Activated CD4-positive, alpha-beta T cell treated with anti-CD3 and anti-CD28 coated beads, Interleukin-10, Interleukin-2, amounts not matched to agents 100 ng/mL and 50 ng/mL, durations not matched to agents 16 hours and 8 hours (primary cell): ENCODE measurements at places on chromosomes 6 and 20.

DNA sequence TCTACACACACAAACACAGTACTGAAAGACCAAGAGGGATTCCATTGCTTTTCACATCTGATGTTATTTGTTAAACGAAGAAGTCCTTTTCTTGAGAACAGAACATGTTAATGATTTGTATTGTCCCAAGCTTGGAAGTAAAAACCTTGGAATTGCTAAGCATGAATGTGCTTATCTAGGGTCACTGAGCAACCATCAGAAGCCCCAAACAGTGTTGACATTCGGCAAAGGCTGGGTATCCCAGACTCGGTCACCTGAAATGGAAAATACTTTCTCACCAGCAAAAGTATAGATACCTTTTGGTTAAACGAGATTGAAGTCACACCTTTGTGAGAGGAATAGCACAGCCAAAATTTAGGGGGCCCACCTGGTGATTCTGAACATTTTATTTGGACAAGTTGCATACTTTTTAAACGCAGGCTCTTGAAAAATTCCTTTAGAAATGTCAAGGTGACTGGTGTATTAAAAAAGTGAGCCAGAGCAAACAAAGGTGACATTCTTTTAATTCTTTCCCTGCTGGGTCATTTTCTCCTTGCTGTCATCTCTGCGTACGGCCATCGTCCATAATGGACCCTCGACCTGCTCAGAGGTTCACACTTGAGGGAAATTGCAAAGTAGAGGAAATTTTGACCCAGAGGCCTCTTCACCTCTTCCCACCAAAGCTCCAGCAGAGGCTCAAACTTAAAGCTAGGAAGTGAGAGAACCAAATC, 95.8 kb upstream of the FOXA2 start:
- no peak for DNase-seq

GRCh38 chr6:110053395-110054240, 75.5 kb downstream of the GPR6 start:
- DNase-seq = peak; percentile 21

DNA sequence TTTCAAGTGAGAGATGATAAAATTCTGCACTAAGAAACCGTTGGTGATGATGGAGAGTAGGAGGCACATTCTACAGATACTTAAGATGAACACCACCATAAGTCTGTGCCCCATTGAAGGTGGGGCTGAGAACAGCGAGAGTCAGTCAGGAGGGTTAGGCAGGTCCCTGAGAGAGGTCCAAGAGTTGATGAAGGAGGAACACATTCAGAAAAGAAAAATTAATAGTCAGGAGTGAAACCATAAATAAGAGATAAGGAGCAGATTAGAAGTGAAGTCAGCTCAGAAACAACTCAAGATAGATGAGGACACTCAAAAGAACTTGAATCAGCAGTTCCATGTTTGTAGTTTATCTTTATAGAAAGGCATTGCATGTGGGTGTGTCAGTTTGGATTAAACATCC, 727.2 kb upstream of the MARCKS start:
- DNase-seq = no peak

DNA sequence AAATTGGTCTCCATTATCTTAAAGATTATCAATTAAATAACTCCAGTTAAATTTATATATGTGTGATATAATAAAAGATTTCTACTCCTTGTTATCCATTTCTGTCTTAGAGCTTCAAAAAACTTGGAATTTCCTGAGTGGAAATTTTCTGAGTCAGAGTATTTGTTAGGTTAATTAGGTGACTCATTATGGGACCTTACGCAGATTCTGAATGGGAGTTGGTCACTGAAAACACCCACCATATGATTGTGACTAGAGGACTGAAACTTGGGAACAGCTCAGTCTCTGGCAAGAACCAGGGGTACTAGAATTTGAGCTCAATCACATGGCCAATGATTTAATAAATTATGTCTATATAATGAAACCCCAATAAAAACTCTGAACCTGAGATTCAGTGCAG, 125.4 kb upstream of the HMGCLL1 start:
- DNase-seq = peak; percentile 1

DNA sequence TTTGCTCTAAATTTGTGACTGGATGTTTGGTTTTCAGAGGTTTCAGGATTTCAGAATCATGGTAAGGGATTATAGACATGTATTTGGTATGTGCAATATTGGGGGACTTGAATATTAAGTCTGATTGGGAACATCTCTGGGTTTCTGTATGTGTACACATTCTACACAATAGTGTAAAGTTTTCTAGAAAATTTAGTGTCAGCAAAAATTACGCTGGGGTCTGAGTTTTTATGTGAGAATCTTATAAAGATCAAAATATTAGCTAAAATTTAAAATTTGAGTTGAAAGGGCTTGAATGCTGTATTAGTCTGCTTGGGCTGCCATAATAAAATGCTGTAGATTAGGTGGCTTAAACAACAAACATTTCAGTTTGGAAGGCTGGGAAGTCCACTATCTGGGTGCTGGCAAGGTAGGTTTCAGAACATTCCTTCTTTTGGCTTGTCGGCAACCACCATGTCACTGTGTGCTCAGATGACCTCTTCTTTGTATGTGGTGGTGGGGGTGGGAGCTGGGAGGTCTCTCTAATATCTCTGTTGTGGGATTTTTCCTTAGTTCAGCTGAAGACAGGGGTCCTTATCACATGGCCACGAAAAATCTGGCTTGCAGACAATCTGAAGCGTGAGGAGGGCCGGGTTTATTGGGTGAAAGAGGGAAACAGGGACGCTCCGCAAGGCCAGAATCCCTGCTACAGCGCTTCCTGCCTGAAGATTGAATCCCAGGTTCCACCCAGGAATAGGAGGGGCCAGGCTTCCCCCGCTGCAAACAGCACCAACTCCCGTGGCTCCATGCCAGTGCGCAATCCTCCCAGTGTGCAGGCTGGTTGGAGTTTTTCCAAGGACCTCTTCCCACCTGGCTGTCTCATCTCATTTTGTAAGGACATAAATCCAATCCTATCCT, 299.7 kb downstream of the PLCB1 start:
- no peak for DNase-seq

GRCh38 chr6:34391473-34391785, 1.0 kb downstream of the NUDT3 start:
- no peak for DNase-seq

DNA sequence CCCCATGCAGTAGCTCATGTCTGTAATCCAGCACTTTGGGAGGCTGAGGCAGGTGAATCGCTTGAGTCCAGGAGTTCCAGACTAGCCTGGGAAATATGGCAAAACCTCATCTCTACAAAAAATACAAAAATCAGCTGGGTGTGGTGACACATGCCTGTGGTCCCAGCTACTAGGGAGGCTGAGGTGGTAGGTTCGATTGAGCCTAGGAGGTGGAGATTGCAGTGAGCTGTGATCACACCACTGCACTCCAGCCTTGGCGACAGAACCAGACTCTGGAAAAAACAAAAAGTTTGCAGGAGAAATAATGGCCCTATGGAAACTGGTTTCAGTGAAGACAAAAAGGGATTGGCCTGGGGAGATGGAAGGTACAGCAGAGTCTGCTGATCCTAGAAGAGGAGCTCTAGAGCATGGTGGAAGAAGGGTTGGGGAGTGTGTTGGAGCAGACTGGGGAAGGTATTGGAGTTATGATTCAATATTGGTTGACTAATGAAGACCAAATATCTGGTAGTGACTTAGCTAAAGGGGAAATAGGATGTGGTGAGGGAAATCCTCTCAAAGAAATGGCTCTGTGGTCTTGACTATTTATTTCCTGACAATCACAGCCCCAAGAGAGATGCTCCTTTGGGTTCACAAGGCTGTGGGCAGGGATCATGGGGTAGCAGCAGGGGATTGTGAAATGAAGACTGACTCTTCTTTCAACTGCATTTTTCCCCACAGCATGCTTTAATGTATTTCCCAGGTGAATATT, 281.9 kb downstream of the UTRN start:
- peak; percentile 49 for DNase-seq

GRCh38 chr20:16115911-16116552, 457.2 kb downstream of the KIF16B start:
- no peak for DNase-seq

- DNase-seq = peak; percentile 22
These were observed at the start of gene SCUBE3 for GRCh38 chr6:35213824-35214756. Gene SCUBE3, plus strand, starts transcription at chr6:35213956. Its CDS starts 463 bp downstream, at chr6:35214419.

GRCh38 chr6:21023210-21023609, 489.0 kb downstream of the CDKAL1 start:
- no peak for DNase-seq

DNA sequence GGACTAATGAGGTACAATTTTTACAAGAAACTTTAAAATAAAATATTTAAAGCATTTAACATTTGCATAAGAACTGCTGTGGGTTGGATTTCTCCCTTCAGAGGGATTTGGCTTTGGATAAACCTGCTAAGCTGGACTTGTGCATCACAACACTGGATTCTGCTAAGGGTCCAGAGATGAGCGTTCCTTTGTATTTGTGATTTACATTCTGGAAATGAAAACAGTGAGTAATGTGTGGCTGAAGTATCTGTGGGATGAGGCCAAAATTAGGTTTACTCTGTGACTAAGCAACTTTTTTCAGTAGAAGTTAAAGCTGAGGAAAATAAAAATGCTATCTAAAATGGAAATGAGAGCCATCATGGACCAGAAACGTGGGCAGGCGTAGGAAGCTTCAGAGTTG, 494.3 kb downstream of the EPM2A start:
- no peak for DNase-seq

GRCh38 chr6:157778719-157779118, 44.3 kb upstream of the SNX9 start:
- DNase-seq = no peak

- DNase-seq = no peak
These were observed 205.2 kb downstream of the BMP7 start for GRCh38 chr20:57061051-57061900.
